Right atrium auricular region (tissue), 2 donors: ENCODE measurements at places on chromosomes 16 and 17. TPM values are rescaled to one million over a fixed set of nuclear protein-coding genes. Genes with fewer than 3 reads are reported as not detected.

The ZSCAN10 gene
- total RNA-seq: not detected

The ALOX15B gene
- total RNA-seq: 1.2 TPM

The TBC1D3H gene
- total RNA-seq: not detected

The FSCN2 gene
- 0.63 TPM for total RNA-seq

The MPP3 gene
- total RNA-seq: 36.2 TPM

The CIITA gene
- 3.4 TPM for total RNA-seq

The ARHGDIA gene
- 145 TPM for total RNA-seq

The CSH1 gene
- total RNA-seq: not detected

The C1QL1 gene
- total RNA-seq: 3.6 TPM

The PIMREG gene
- 0.93 TPM for total RNA-seq

The SPEM2 gene
- total RNA-seq: not detected

The ARL5C gene
- not detected for total RNA-seq

The KRTAP9-8 gene
- not detected for total RNA-seq

The SOX8 gene
- total RNA-seq: 1.0 TPM

The SCNN1B gene
- 0.16 TPM for total RNA-seq

The ABAT gene
- 14.9 TPM for total RNA-seq

The TBC1D3 gene
- not detected for total RNA-seq

The TRIM72 gene
- total RNA-seq: 0.04 TPM

The GALR2 gene
- not detected for total RNA-seq

The TMEM235 gene
- not detected for total RNA-seq

The TNRC6C gene
- 13.0 TPM for total RNA-seq

The TNFRSF13B gene
- not detected for total RNA-seq

The ZNF598 gene
- 19.9 TPM for total RNA-seq

The MPO gene
- total RNA-seq: 0.12 TPM

The ZDHHC1 gene
- 11.8 TPM for total RNA-seq

The KRT9 gene
- total RNA-seq: not detected
